ENCODE measurements at places on chromosomes 4 and X.

GRCh38 chrX:35289952-35290351 is 347.4 kb downstream of the FAM47B start:
- DNase-seq, result no peak

- DNase-seq, result no peak
These were observed 104.4 kb upstream of the MYOZ2 start for GRCh38 chr4:119031218-119031617.

DNA sequence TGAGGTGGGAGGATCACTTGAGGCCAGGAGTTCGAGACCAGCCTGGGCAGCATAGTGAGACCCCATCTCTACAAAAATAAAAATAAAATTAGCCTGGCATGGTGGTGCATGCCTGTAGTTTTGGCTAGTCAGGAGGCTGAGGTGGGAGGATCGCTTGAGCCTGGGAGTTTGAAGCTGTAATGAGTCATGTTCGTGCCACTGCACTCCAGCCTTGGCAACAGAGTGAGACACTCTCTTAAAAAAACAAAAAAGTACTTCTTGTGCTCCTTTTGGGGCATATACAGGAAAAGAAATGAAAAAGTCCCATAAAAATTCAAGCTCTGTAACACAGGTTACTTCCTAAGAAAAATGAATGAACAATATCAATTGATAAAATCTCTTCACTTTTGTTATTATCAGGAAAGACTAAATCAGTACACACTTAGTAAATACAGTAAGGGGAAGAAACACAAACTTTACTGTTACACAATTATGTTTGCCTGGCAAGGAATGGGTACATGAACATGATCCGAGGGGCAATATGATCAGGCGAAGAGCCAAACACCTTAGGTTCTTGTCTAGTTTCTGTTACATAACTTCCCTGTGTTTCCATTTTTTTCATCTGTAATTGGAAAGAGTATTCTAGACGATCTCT is 46.9 kb downstream of the CCDC158 start:
- no peak for DNase-seq

DNA sequence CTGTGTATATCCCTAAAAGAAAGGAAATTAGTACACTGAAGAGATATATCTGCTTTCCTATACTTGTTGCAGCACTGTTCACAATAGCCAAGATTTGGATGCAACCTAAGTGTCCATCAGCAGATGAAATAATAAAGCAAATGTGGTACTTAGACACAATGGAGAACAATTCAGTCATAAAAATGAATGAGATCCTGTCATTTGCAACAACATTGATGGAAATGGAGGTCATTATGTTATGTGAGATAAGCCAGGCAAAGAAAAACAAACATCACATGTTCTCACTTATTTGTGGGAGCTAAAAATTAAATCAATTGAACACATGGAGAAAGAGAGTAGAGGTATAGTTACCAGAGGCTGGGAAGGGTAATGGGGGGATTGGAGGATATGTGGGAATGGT is 611.9 kb downstream of the STPG2 start:
- DNase-seq, result no peak

- DNase-seq, result no peak
These were observed 50.3 kb downstream of the HTRA3 start for GRCh38 chr4:8319731-8320385.

- peak; percentile 12 for DNase-seq
These were observed 612 bp downstream of the CPLX1 start for GRCh38 chr4:825063-825970.

DNA sequence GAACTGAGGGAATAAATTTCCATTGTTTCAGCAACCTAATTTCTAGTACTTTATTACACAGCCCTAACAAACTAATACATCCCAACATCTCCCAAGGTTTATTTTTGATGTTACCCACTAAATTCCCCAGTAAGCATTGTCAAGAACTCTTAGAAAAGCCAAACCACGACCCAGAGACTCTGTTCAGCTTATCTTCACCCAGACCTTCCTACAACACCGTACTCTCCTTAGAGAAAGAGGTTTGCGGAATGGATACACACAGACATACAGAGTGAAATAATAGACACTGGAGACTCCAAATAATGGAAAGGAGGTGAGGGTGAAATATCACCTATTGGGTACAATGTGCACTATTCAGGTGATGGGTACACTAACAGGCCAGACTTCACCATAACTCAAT is 75.6 kb downstream of the LRBA start:
- DNase-seq, result no peak

DNA sequence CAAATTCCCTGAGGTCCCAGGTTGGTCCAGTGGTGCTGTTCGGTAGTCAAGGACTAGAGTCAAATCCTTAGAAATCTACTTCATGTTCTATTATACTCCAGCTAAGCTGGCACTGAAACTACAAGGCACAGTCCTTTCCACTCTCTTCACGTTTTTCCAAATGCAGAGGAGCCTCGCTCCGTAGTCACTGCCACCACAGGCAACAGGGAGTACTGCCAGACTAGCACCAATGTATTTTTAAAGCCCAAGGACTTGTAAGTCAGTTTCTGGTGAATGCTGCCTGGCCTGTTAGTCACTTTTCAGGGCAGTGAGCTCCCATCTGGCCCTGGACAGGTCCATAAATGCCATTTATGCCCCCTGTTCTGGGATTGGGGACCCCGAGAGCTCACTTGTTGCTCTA is 323.5 kb downstream of the FAM47A start:
- DNase-seq, result no peak

GRCh38 chrX:19005909-19006308 is 22.0 kb upstream of the PHKA2 start:
- no peak for DNase-seq

DNA sequence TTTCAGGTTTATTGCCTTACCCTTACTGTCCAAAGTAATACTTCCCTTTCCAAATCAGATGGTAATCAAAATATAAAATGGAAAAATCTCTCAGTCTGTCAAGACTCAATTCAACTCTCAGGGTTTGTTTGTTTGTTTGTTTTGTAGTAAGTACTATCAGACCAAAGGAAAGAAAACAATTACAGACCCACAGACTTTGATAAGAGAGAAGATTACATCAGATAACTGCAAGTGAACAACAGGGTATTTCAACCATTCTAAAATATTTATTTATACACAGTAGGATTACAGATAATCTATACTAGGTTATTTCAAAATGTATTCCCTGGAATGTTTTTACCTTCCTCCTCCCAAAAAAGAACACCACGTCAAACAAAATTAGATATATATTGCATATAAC is 28.9 kb downstream of the FBXO8 start:
- no peak for DNase-seq

GRCh38 chrX:2507904-2508627 is 7.3 kb upstream of the DHRSX start:
- no peak for DNase-seq

DNA sequence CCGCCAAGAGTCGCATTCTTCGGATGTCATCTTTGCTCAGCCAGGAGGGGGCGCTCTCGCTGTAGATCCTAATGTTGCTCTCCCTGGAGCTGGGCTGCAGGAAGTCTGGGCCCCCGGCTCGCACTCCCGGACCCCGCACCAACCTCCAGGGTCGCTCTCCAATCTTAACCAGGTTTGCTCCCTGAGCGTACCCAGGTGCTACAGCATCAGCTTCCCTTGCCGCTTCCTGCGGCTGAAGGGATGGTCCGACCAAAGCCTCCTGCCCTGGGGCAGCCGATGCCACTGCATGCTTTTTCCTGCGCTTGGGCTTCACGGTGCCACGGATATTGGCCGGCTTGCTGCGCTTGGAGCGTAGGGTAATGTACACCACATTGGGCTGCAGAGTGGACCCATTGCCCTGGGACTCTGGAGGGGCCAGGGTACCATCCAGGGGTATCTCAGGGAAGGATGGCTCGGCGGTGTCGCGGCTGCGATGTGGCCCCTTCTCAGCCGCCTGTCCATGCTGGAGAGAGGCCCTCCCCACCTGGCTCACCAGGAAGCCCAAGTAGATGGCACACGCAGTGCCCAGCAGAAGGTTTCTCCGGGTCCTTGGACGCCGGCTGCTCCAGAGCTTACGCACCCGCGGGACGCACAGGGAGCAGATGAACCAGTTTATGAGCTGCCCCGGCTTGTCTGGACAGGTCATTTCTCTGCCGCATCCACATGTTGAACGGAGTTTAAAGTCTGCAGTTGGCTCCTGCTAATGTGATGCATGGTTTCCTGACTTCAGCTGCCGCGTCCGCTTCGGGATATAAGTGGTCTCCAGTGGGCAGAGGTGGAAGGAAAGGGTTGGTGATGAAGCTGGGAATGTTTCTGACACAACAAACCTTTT is 1.9 kb downstream of the GASK1B start:
- DNase-seq, result no peak
